Left cardiac atrium (tissue), 4 donors: ENCODE measurements at places on chromosomes 12 and 14. TPM values are rescaled to one million over a fixed set of nuclear protein-coding genes. Genes with fewer than 3 reads are reported as not detected.

GRCh38 chr12:46555406-46555852 is 182.9 kb upstream of the SLC38A2 start:
- DNase-seq: no peak

- DNase-seq: peak; percentile 93
These were observed at the start of gene ATF1 for GRCh38 chr12:50763639-50764285. Gene ATF1, plus strand, starts transcription at chr12:50764101. Its CDS starts 16,045 bp downstream, at chr12:50780146.

DNA sequence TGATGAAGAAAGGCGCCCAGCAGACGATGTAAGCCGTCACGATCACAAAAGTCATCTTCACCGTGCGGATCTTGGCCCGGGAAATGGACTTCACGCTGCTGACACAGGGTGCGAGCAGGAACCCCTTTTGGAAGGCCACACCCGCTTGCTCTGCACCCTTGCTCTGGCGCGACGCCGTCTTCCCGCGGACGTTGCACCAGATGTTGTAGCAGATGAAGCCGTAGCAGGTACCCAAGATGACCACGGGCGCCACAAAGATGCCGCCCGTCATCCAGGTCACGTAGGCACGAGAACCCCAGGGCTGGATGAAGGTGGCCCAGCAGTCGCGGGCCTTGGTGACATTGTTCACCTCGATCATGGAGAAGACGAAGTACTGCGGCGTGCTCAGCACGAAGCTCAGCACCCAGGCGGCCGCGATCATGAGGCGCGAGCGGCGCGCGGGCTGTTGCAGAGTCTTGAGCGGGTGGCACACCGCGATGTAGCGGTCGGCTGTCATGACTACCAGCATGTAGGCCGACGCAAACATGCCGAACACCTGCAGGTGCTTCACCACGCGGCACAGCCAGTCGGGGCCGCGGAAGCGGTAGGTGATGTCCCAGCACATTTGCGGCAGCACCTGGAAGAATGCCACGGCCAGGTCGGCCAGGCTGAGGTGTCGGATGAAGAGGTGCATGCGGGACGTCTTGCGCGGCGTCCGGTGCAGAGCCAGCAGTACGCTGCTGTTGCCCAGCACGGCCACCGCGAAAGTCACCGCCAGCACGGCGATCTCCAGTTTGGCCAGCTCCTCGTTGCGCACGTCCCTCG is 890 bp downstream of the AVPR1A start:
- peak; percentile 13 for DNase-seq

- no peak for DNase-seq
These were observed 69.5 kb upstream of the FERMT2 start for GRCh38 chr14:53020193-53020932.

DCAF4 gene
- 8.3 TPM for total RNA-seq

SLC39A5 gene
- not detected for total RNA-seq

GRCh38 chr12:48446161-48446776 is 26.1 kb upstream of the ANP32D start:
- no peak for DNase-seq

- DNase-seq: no peak
These were observed 583 bp downstream of the DNAH10 start for GRCh38 chr12:123762715-123763052.

GRCh38 chr14:24952851-24953666 is 96.9 kb downstream of the STXBP6 start:
- DNase-seq: no peak

DNA sequence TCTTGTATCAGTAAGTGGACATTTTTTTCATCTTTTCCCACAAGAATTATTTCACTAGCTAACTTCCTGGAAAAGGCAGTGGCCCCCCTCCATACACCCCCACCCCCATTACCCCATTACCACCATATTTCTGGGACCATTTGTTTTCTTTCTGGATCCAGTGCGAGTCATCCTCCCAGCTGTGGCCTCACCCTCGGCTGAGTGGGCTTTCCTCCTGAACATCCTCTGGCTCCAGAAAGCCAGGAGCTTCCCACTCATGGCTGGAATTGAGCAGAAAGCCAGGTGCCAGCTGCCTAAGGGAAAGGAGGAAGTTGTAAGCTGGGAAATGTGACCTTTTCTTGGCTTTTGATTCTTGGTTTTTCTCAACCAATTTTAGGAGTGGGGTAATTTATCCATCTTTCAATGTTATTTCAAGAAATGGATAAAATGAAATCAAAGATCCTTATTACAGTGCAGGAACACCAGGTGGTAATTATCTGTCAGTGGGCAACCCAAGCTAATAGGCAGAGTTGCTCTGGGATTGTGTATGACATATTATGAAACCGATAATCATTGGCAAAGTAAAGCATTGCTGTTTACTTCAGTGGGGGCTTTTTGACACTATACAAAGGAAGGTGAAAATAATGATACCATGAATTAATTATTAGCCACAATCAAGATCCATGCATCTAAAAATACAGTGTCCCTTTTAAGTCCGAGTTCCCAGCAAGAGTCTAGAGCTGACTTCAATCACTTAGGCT is 124.6 kb downstream of the KICS2 start:
- no peak for DNase-seq
